ENCODE measurements at places on chromosomes 6 and 20. TPM values are rescaled to one million over a fixed set of nuclear protein-coding genes. Genes with fewer than 3 reads are reported as not detected.
A peak's percentile ranks its signal among the peaks of the same experiment; 100 is the strongest.

Gene PSORS1C2
- polyA plus RNA-seq, result not detected

DNA sequence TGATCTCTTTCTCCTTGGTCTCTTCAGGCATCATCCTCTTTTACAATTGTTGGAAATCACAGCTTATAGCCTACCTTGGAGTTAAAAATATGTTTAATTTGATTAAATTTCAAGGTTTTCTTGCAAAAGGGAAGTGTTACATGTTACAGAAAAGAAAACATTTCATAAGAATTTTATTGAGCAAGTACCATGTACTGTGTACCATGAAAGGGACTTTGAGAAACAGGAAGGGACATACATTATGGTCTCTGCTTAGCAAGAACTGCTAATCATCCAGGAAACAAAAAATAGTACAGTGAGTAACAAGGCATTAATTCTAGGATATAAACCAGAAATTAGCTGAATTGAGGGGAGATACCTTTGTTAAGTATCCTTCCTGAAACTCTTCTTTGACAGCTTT, 145.3 kb upstream of the SPACA1 start:
- no peak for DNase-seq

DNA sequence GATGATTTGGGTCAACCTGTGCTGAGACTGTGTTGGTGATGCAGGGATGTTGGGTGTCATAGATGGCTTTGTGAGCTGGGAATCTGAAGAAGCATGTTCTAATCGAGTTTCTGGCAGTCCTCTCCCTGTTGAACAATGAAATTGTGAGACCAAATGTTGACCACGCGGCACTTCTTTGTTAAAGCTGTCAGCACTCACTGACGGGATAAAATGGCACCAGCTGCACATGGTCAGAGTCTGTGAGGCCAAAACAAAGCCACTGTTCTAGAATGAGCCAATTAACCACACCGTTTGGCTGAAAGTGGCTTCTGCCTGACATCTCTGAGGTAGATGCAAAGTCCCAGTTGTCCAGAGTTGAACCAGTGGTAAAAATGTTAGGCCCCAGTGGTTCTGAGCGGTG, 562.2 kb downstream of the KIF16B start:
- DNase-seq, result no peak

- DNase-seq, result peak; percentile 92
These were observed 44.1 kb upstream of the ID1 start for GRCh38 chr20:31560746-31561598.
